Foreskin fibroblast (primary cell): ENCODE measurements at places on chromosomes 2 and 18.

DNA sequence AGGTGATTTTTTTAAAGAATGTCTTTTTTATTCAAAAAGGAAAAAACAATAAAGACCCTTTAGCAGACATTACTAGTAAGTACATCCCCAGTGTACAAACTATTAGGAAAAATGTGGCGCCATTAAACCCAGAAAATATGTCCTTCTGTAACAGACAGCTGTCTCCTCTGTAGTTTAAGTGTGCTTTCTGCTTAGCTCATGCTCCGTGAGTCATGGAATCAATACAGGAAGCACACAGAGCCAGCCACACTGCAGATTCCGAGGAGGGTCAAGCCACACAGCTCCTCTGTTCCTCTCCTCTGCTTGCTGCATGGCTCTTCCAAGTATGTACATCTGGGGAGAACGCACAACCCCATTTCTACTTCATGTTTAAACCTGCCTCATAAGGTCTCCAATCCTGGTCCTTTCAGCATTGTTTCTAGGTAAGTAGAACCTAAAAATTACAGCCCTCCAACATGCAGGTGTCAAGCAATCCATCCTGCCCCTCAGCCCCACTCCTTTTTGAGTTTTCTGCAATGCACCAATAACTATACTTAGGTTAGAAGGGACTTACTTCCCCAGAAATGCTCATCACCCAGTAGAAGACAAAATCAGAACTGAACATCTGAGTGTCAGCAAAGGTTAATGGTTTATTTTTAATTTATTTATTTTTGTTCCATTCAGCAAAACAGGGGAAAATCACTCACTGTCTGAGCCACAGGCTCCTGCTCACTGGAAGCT, 37.5 kb downstream of the ACVR1 start:
- DNase-seq, result peak; percentile 83

GRCh38 chr2:71610671-71611070, 157.3 kb downstream of the DYSF start:
- no peak for DNase-seq

DNA sequence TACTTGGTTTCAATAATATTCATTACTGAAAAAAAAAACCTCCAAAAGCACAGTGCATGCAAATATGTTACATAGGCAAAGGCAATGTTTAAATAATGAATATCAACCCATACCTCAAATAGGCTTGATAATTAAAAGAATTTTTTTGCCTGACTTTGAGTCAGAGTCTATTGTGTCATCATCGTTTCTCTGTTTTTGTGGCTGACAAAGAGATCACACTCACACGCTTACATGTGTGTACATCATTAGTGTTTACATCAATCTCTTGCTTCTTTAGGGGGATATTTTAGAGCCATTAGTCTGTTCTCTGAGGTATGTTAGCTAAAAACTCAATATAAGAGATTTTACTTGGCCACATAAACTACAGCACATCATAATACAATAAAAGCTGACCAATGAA, 150.3 kb upstream of the MMADHC start:
- peak; percentile 65 for DNase-seq

GRCh38 chr2:147255812-147256211, 589.0 kb upstream of the ACVR2A start:
- no peak for DNase-seq

GRCh38 chr2:27219091-27219490, 1.9 kb downstream of the CAD start:
- DNase-seq, result no peak

- DNase-seq, result no peak
Measured at GRCh38 chr18:67239826-67240225, 276.7 kb downstream of the DSEL start.

- DNase-seq, result peak; percentile 40
Measured at GRCh38 chr18:35376742-35377695, at the start of gene ZNF396. Gene ZNF396, minus strand, starts transcription at chr18:35377337. Its CDS starts 3,045 bp downstream, at chr18:35374292.

DNA sequence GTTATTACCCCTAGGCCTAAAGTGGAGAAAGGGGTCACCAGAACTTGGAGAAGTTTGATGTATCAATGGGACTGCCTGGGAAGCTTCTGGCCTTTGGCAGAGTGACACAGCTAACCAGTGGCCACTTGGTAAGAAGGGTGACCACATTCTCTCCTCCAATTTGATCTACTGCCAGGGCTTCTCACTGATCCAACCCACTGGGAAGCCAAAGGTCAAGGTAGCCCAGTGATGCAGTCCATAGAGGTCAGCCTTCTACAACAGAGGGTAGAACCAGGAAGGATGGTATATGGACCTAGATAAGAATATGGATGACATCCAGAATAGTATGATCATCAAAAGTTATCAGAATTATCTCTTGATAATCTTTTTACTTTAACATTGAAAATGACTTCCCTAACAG, 493.6 kb downstream of the NYAP2 start:
- DNase-seq, result peak; percentile 3

DNA sequence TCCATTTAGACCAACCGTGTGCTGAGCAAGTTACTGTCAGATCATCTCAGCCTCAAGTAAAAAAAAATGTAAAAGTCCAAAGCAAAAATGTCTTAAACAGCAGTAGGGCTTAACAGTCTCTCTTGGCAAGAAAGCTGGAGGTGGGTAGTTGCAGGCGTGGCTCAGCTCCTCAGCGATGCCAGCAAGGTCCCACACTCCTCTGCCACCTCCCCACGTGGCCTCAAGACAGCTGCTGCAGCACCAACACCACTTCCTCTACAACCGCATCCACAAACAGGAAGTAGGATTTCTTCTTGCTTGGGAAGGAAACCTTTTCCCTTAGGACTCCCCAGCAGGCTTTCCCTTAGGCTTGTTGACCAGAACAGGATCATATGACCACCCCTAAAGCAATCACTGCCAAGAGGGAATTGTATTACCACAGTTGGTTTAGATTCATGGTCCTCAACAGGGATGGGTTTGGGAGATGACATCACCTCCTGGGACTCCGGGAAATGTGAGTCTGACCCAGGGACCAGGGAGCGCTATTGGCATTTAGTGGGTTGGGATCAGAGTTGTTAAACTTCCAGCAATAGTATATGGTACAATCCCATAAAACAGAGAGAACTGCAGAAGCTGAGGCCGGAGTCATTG, 97.1 kb downstream of the MAPK4 start:
- no peak for DNase-seq

- DNase-seq, result peak; percentile 15
Measured at GRCh38 chr18:5518899-5519371, 24.9 kb downstream of the EPB41L3 start.

GRCh38 chr18:59228351-59228750, 8.4 kb downstream of the GRP start:
- DNase-seq, result peak; percentile 7

- DNase-seq, result no peak
Measured at GRCh38 chr2:162458240-162458639, 114.3 kb downstream of the GCA start.

DNA sequence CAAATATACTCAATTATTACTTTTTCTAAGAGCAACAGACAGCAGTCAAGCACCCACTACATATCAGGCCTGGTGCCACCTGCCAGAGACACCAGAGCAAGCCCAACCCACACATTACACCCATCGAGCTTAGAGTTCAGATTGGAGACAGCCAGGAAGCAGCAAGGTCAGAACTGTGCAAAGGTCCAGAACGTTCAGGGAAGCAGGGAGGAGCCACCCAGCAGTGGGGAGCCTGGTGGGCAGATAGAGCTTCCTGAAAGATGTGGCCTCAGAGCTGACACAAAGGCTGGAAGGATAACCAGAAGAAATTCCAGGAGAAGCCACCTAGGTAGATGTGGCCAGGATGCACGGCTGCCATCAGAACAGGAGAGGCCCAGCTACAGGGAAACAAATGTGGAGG, 440.5 kb upstream of the ID2 start:
- DNase-seq, result no peak

DNA sequence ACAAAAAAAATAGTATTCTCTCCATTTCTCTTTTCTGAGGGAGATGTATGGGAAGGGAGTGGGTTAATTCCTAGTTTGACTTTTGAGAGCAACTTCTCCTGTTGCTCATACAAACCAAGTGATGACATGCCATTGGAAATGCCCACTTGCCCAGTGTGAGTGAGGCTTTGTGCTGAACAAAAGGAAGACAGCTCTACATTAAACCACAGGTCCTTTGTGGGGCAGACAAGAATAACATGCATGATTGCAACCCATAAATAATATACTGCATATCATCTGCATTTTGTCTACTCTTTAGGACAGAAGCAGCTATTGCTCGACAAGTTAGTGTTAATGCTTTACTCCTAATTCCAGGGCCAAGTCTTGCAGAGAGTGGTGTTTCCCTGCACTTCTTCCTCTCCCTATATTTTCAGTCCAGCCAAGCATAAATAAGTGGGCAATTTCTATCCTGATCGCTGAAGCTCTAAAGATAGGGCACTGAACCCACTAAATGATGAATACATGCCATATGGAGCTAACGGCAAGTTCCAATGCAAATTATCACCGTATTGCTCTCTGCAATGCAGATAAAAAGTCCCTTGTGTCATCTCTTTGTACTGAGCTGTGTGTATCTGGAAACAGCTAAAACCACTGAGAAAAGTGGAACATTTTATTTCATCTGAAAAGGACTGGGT, 19.4 kb upstream of the EHBP1 start:
- peak; percentile 6 for DNase-seq

GRCh38 chr18:56068701-56069100, 480.7 kb upstream of the TCF4 start:
- no peak for DNase-seq

DNA sequence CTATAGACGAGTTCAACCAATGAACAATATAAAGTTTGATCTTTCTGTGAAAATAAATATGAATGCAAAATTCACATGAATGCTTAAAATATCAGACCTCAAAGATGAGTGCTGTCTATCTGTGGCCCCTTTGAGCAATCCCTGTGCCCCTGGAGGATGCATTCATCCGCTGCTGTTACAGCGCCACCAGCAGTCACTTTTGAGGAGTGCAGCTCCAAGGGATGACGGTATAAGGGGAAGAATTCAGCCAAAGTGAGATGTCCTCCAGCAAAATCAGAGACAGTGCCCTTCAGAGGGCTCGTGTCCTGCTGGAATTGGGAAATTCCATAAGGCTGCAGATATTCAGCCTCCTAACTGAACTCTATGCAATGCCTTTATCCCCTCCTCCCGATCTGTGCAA, 12.0 kb upstream of the CHRNA1 start:
- DNase-seq, result no peak

GRCh38 chr18:13308369-13308768, 89.8 kb downstream of the LDLRAD4 start:
- no peak for DNase-seq

GRCh38 chr2:151241224-151241623, 20.4 kb downstream of the RBM43 start:
- peak; percentile 41 for DNase-seq

- no peak for DNase-seq
Measured at GRCh38 chr2:195666113-195666712, 9.2 kb downstream of the SLC39A10 start.

DNA sequence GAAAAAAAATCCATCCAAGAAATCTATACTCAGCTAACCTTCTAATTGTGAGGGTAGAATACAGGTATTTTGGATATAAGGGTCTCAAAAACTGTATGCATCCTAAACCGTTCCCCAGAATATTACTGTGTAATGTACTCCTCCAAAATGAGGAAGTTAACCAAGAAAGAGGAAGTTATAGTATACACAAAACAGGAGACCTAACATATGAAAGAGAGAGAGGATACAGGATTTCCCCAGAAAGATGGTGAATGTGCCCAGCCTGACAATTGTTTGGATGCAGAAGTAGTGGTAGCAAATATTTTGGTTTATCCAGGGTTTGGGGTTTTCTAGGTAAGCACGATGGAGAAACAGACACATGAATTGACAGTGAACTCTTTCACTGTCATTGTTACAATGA, 50.6 kb downstream of the GALNT3 start:
- no peak for DNase-seq

DNA sequence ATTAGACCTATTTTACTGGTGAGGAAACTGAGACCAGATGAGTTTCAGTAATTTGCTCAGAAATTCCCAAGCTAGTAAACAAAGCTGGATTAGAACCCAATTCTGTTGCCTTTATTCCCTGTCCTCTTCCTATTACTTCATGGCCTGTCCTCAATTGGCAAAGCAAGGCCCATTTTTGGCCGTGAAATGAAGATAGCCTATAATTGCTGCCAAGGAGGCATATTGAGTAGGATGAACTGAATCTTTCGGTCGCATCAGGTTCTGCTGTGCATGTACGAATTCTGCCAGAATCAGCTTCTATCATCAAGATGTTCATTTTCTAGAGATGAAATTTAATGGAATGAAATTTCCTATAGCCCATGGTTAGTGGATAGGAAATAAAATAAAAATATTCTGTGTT, 1485.2 kb upstream of the PIK3C3 start:
- no peak for DNase-seq

- DNase-seq, result no peak
Measured at GRCh38 chr18:11993264-11993916, 12.1 kb downstream of the IMPA2 start.

DNA sequence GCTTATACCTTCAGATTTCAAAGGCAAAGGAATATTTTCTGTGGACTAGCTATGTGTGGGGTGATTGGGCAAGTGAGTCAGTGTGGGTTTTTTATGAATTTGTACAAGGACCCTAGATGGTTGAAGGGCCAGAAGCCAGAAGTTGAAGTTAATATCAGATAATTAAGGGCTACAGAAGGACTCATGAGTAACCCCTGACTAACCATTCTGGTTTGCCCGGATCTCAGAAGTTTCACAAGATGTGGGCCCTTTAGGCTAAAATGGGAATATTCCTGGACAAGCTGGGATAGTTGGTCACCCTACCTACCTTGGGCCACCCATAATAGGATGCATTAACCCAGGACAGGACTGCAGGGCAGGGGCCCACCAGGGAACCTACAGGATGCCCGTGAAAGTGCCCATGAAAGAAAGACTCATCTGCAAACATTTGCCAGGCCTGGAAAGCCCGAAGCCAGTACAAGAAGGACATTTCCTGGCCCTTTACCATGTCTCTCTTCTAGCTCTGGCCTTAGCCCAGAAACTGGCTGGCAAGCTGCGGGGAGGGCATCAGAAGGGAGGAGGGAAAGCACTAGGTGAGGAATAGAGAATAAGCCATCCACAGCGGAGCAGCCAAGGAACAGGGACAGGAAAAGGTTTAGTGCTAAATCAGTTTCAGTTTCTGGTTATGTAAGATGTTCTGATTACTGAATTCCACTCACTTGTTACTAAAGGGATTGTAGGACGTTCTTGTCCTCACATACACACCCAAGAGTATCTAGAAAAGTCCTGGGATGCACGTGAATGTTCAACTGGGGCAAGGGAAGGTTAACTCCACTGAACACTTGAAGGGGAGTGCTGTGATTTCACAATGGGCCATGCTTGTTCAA, 33.6 kb downstream of the GCG start:
- peak; percentile 86 for DNase-seq

- peak; percentile 76 for DNase-seq
Measured at GRCh38 chr2:165637396-165637795, 156.7 kb downstream of the GALNT3 start.

- no peak for DNase-seq
Measured at GRCh38 chr2:227378371-227378782, 729 bp downstream of the TM4SF20 start.

DNA sequence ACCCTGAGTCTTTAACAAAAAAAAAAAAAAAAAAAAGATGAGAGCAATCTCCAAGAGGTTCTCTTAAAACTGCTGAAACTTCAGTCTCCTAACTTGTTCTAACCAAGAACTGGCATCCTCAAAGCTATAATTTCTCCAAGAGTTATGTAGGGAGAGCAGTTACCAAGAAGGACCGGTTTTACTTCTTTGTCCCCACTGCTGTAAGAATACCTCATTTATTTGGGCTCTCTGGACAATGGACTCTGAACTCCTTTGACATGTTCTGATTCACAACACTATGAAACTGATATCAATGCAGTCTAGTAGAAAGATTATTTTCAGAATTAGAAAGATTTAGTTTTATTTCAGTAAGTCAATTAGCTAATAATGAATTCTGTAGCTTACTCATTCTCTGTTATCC, 84.5 kb upstream of the DTNB start:
- DNase-seq, result no peak
